ENCODE measurements at places on chromosomes 5 and 9. TPM values are rescaled to one million over a fixed set of nuclear protein-coding genes. Genes with fewer than 3 reads are reported as not detected.

DNA sequence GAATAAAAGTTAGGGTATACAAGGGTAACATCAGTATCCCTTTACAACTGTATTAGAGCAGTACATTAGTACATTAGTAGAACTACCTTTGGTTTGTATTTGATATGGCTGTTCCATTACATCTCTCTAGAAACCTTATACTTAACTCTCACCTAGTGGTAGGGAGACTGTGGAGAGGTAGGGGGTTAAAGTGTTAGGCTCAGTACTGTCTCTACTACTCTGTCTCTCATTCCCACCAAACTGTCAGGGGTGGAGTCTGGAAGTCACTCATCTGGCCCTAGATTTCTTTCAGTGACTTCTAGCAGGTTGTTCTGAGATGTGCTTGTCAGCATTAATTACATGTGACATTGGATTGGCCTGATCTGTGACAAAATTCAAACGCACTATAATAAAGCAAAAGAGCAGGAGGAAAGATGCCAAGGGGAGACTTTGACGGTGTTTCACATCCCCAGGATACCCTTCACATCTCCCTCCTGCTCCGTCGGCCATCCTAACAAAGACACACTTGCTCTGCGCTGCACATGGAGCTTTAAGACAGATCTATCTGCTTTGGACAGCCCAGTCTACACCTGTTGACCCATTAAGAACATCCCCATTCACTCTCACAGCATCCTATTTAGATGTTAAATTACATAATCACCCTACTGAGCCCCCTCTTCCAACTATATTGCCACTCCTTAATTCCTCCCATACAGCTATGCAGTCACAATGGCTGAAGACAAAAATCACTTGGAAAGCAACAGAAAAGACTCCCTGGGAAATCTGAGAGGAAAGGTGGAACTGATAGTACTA, 1043.0 kb upstream of the DMAC1 start:
- no peaks in the 10 kb centered on the region for H3K27me3 ChIP-seq
- no peak overlapping the region for H3K4me3 ChIP-seq
- no peaks in the 10 kb centered on the region for H3K36me3 ChIP-seq
- no peak for DNase-seq
- no peaks in the 10 kb centered on the region for H3K4me1 ChIP-seq

DNA sequence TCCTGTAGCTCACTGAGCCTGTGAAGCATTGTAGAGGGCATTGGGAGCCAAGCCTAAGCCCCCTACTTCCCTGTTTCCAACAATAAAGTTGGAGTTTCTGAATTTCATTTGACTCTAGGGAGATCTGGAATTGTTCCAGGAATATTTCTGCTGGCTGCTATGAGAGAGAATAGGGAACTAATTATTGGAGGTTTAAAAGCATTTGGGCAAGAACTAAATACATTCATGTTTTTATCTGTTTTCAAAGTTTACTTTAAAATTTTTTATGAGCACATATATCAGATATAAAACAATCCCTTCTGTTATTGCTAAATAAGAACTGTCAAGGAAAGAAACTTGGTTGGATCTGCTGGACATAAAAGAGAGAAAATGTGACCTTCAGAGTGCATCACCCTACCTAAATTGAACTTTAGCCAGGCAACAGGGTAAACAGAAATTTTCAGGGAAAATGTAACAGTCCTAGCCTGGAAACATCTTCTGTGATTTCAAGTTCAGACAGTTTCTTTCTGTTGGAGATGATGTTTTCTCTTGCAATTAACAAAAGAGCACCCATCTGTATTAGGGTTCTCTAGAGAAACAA, 19.3 kb upstream of the LECT2 start:
- H3K4me1 ChIP-seq, result no peaks in the 10 kb centered on the region
- DNase-seq, result no peak
- H3K27ac ChIP-seq, result no peak overlapping the region
- no peaks in the 10 kb centered on the region for H3K27me3 ChIP-seq

DNA sequence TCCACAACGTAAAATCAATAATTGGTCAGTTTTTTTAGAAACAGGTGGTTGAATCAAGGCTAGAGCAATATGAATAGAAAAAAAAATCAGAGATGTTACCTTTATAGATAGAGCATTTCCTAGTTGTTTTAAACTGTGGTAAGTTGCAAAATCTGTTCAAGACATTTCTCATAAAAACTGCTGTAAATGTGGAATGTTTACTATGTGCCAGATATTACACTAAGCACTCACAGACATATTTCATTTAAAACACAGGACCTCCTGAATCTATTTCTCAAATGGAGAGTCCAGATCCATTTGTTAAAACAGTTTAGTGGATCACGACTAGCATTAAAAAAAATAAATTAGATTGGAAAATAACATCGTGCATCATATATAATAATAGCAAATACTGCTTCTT, 570.0 kb upstream of the ZNF608 start:
- H3K4me3 ChIP-seq, result no peak overlapping the region
- H3K36me3 ChIP-seq, result no peaks in the 10 kb centered on the region
- H3K4me1 ChIP-seq, result peaks cover 2% of the 10 kb centered on the region
- no peak overlapping the region for H3K27ac ChIP-seq

Gene TRIM7
- 1.8 TPM for total RNA-seq

- no peak overlapping the region for H3K27ac ChIP-seq
- no peaks in the 10 kb centered on the region for H3K36me3 ChIP-seq
- no peaks in the 10 kb centered on the region for H3K4me1 ChIP-seq
- DNase-seq, result no peak
These were observed 49.6 kb downstream of the APC start for GRCh38 chr5:112787261-112787660.

Gene ANKRD31
- 1.5 TPM for total RNA-seq

Gene TBC1D13
- total RNA-seq, result 16.6 TPM

- H3K4me1 ChIP-seq, result peaks cover 20% of the 10 kb centered on the region
- H3K4me3 ChIP-seq, result peak overlapping the region; percentile 43
- H3K27ac ChIP-seq, result no peak overlapping the region
- peaks cover 6% of the 10 kb centered on the region for H3K36me3 ChIP-seq
These were observed 71.4 kb downstream of the RALGPS1 start for GRCh38 chr9:126985870-126986498.

Gene CDX1
- not detected for total RNA-seq

- no peak for DNase-seq
- no peak overlapping the region for H3K27ac ChIP-seq
- peaks cover 48% of the 10 kb centered on the region for H3K36me3 ChIP-seq
- no peaks in the 10 kb centered on the region for H3K4me1 ChIP-seq
- H3K4me3 ChIP-seq, result no peak overlapping the region
- H3K27me3 ChIP-seq, result no peaks in the 10 kb centered on the region
These were observed 26.0 kb downstream of the CNOT8 start for GRCh38 chr5:154884424-154884823.

DNA sequence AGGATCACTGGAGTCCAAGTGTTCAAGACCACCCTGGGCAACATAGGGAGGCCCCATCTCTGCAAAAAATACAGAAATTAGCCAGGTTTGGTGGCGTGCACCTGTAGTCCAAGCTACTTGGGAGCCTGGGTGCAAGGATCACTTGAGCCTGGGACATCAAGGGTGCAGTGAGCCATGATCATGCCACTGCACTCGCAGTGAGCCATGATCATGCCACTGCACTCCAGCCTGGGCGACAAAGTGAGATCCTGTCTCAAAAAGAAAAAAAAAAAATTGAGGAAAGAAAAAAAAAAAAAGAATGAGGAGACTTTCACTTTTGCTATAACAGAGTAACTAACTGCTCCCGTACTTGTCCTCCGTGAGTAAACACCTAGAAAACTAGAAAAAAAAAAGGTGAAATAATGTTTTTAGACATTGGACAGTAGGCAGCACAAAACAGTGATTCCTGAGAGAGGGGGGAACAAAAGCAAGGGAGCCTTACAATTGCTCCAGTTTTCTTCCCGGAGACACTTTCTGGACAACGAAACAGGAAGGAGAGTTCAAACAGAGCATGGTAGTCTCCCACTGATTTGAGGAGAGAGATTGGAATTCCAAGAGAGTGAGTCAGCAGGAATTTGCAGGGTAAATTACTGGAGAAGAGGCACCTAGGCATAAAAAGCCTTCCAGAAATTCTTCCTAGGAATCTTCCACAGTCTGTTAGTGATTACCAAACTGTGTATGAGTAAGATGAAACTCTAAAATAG, 6.9 kb upstream of the ZBTB5 start:
- H3K36me3 ChIP-seq, result peaks cover 7% of the 10 kb centered on the region
- H3K27me3 ChIP-seq, result no peaks in the 10 kb centered on the region
- DNase-seq, result no peak
- peaks cover 8% of the 10 kb centered on the region for H3K4me1 ChIP-seq
- peak overlapping the region; percentile 63 for H3K4me3 ChIP-seq

DNA sequence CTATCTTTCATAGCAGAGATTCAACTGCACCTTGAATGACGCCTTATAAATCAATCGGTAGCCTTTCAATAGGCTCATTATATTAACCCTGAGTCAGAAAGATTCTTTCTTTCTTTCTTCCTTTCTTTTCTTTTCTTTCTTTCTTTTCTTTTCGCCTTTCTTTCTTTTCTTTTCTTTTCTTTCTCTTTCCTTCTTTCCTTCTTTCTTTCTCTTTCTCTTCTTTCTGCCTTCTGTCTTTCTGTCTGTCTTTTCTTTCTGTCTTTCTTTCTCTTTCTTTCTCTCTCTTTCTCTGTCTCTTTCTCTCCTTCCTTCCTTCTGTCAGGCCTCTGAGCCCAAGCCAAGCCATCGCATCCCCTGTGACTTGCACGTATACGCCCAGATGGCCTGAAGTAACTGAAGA, 86.0 kb upstream of the CLINT1 start:
- no peak for DNase-seq
- no peaks in the 10 kb centered on the region for H3K36me3 ChIP-seq
- H3K4me1 ChIP-seq, result peaks cover 9% of the 10 kb centered on the region

DNA sequence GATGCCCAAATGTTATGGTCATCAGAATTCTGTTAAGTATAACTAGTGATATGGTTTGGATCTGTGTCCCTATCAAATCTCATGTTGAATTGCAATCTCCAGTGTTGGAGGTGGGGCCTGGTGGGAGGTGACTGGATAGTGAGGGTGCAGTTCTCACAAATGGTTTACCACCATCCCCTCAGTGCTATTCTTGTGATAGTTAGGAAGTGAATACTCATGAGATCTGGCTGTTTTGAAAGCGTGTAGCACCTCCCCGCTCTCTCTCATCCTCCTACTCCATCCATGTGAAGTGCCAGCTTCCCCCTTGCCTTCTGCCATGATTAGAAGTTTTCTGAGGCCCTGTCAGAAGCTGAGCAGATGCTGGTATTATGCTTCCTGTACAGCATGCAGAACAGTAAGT, 359.5 kb downstream of the TMEM167A start:
- no peak overlapping the region for H3K4me3 ChIP-seq
- no peak for DNase-seq
- H3K27ac ChIP-seq, result no peak overlapping the region
- peaks cover 17% of the 10 kb centered on the region for H3K4me1 ChIP-seq

Gene PCDHB14
- 6.3 TPM for total RNA-seq

DNA sequence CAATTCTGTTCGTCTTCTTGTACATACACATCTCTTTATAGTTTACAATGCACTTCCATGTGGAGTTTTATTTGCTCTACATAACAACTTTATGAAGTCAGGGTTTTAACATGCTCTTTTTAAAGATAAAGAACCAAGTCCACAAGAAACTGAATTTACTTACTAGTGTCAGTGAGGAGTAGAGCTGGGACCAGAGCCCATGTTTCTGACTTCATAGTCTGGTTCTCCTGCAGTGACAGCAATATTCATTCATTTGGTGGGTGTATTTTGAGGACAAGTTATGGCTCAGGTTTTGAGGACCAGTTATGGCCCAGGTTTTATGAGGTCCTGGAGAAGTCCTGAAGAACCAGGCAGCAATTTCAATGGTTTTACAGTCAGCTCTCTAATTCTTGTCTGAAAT, 481.9 kb upstream of the TNC start:
- no peaks in the 10 kb centered on the region for H3K4me1 ChIP-seq
- H3K4me3 ChIP-seq, result no peak overlapping the region
- H3K27ac ChIP-seq, result no peak overlapping the region
- H3K36me3 ChIP-seq, result no peaks in the 10 kb centered on the region
- no peak for DNase-seq

Data from Calu3 (cell line).